Activated CD8-positive, alpha-beta memory T cell treated with anti-CD3 and anti-CD28 coated beads for 4 hours (primary cell): ENCODE measurements at places on chromosomes 5 and 9.

DNA sequence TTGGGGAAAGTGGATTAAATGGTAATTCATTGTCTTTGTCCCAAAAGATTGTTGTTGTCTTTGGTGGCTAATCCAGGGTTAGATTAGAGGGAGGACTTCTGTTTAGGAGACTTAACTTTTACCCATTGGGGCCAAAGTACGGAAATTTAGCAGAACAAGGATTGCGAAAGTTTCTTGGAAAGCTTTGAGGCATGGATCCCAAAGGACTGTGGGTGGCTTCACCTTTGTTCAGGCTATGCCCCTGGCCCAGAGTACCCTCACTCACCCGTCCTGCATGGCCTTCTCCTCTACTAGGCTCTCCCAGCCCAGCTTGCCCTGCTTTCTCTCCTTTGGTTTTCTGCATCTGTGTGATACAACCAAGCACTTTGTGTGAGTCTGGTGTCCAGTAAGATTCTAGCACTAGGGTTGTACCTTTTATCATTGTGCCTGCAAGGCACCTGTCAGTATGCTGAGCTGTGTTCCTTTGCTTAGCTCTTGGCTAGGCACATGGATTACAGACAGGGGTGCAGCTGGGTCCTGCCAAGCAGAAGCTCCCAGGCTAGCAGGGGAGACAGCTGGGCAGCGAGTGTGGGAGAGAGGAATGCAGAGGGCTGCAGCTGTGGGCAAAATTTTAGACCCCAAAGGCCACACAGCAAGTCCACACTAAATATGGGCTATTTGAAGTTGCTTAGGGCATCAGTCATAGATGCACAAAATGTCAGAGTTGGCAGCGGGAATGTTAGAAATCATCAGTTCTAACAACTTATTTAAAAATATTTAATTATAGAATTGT is 3.2 kb downstream of the PPARGC1B start:
- no peak for DNase-seq

DNA sequence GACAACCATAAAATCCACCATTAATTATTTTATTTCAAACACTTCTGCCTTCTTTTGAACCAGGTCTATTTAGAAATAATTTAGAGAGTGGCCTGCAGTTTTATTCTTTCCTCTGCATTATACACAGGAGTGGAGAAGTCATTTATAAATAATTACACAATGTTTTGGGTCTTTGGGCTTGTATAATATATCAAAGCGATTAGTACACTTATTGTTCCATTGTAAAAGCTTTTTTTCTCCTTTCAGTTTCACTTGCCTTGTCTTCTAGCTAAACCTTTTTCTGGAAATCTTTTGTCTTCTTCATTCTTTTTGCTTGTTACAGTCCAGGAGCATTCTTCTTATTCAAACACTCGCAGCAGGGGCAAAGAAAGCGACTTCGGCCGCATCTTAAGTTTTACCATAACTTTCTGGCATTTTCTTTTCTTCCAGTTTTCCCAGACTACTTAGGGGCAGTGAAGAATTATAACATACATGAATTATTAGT is 7.3 kb upstream of the NEUROG1 start:
- DNase-seq = no peak

DNA sequence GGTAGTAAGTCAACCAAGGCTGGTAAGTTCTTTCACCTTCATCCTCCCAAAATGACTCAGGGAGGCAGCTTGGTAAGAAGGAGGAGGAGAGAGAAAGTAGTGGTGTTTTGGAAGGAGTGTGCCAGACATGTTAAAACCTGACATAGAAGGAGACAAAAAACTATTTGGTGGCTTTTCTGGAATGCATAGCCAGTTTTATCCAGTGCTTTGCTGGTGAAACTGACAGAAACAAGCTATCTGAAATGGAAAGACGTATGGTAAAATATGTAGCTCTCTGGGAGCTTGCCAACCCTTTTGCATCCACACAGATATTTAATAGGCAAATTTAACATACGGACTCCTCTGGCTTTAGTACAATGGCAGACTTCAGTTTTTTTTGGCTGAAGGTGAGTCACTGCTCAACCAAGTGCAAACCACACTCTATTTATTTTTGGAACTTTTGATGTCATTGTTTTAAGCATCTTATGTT is 45.4 kb downstream of the RAB14 start:
- no peak for DNase-seq

GRCh38 chr5:115818821-115819220 is 2.4 kb upstream of the CDO1 start:
- no peak for DNase-seq

GRCh38 chr5:15267966-15268365 is 232.0 kb upstream of the FBXL7 start:
- no peak for DNase-seq

DNA sequence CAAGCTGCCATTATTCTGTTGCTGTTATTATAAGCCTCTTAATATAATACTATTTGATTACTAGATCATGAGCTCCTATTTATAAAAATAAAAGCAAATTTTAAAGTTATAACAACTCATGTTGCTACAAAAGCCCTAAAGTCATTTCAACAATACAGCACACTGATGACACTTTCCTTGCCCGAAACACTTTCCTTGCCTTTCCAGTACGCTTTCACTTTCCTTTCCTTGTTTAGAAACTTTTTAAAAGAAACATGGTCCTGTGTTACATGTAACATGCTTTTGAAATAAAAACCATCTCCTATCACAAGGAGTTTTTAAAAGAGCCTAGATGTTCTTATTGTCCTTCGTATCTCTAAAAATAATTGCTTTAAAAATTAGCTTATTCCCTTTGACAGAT is 688.4 kb downstream of the PTPRD start:
- no peak for DNase-seq

DNA sequence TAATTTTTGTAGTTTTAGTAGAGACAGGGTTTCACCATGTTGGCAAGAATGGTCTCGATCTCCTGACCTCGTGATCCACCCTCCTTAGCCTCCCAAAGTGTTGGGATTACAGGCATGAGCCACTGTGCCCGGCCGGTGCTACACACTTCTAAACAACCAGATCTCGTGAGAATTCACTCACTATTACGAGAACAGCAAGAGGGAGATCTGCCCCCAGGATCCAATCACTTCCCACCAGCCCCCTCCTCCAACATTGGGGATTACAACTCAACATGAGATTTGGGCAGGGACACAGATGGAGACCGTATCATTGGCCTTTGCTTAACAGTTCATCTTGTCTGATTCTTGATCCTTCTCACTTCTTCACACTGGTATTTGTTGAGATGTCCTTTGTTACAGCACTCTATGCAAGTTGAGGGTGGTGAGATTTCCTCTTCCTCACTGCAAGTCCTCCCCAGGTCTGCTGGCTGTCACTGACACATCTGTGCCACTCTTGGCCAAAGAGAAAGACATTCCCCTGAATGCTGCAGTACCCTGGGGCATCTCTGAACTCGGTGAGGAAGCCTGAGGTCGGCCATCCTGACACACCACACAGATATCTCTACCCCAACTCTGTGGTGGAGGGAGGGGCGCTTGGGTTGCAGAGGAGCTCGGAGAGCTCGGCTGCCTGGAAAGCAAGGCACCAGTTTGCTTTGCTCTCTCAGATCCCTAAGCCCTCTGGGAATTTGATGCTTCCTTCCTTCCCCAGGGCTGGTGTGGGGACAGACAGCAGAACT is 4.2 kb upstream of the SUB1 start:
- no peak for DNase-seq

DNA sequence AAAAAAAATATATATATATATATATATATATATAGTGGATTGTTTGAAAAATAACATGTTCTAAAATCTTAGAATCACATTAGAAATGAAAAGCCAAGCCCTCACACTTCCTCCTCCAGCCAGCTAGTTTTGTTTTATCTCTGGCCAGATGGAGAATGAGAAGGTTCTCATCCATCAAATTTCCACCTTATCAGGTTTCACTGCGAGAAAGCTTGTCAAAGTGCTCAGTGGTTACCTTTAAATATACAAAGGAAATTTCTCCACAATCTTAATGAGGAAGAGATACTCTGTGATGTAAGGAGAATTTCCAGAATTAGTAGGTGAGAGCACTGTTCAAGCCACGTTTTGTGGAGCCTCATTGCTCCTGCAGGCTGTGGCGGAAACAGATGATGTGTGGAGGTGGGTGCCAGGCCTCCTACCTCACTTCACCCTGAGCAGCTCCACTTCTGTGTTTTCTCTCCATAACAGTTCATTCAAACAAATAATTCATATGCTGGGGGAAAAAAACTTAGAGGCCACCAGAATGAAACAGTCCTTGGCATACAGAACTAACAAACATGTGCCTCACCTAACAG is 71.9 kb downstream of the CDK5RAP2 start:
- DNase-seq = no peak

DNA sequence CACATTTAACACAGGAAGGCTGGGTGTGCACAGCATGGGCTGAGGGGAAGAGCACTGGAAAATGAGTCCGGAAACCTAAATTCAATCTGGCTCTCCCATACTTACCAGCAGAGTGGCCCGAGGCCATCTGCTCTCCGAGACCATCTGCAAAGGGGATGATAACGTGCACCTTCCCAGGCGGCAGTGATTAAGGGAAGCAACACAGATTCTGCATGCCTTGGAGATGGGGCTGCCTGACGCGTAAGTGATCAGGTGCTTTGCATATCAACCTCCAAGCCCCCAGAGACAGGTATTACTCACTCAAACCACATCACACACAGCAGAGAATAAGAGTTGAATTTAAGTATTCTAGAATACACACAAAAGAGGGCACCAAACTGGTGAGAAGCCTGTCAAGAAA is 9.1 kb downstream of the EPB41L4B start:
- no peak for DNase-seq

GRCh38 chr9:126411948-126412284 is 85.3 kb downstream of the MVB12B start:
- DNase-seq = no peak

- DNase-seq = no peak
Observed at GRCh38 chr5:15807871-15808270, 307.9 kb downstream of the FBXL7 start.

DNA sequence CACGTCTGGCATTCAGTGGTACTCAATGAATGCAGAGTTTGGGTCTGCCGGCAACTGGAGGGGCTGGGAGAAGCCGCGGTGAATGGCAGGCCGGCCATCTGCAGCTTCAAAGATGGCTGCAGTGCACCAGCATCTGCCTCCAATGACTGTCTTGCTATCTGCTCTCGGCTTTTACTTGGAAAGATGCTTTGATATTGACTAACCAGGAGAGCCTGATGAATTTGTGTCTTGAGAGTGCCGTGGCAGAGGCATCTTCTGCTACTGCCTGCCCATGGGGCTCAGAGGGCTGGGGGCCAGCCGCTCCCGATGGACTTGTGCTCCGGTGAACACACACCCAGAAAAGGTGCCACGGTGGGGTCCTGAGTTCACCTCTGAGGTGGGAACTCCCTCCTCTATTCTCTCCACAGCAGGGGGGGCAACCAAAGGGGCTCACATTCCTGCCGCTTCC is 164.5 kb downstream of the COL23A1 start:
- no peak for DNase-seq

DNA sequence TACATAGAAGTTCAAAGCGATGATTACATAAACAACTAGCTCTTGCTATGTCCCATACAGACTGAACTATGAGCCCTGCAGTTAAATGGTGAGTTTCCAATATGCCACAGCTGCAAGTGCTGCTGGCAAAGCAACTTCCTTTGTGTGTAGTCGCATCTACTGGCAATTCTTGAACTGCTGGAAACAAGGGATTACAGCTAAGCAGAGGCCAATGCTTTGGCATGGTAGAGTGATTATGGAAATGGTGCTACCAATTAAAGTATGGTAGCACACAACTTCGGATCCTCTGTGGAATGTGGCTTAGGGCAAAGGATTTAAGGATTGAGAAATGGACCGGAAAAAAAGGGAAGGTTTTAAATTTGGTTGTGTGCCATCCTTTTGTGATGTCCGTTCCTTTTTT is 856.6 kb downstream of the MAT2B start:
- DNase-seq = no peak

DNA sequence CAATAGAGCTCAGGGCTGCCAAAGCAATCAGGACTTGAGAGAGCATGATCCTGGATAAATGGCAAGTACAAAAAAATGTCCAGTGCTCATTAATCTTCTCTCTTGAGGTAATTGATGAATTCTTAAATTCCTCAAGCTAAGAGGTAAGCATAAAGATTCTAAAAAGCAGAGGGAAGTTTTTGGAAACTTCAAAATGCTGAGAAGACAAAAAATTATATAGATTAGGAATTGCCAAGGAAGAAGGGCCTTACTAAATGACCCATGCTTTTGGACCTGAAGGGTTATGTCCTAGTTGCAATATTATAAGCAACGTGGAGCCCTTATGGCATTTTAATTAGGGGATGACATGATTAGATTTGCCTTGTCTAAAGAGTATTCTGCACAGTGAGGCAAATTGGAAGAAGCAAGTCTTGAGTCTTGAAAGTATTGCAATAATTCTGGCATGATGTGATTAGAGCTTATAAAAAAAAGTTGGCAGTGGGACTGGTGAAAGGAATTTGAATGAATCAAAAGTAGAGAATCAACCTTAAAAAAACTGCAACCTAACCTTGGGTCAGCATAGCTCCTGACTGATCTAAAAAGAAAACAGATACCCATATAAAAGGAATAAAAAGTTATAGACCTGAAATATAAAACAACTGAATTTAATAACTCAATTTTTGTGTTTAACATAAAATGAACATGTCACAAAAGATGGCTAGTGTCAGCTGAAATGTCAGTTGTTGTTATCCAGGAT is 323.8 kb upstream of the ARRDC3 start:
- no peak for DNase-seq

GRCh38 chr9:14173713-14174112 is 140.2 kb downstream of the NFIB start:
- DNase-seq = no peak

DNA sequence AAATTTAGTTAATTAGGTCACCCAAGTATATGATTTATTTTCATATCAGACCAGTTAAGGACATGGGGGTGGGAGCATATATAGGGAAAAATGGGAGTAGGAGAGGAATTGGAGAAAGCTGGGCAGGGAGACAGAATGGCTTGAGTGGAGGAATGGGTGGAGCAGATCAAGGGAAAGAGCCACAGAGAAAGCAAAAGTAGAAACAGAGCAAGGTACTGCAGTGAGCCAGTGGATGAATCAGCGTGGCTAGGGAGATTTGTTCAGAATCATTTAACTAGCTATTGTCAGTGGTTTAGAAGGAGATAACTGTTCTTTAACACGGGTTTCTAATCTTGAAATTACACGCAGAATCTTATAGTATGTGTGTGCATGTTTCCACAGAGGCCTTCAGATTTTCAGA is 37.4 kb downstream of the SNX24 start:
- DNase-seq = no peak

GRCh38 chr5:140182075-140182711 is 7.2 kb downstream of the CYSTM1 start:
- DNase-seq = no peak

GRCh38 chr5:124408738-124409453 is 337.5 kb downstream of the ZNF608 start:
- no peak for DNase-seq
